ENCODE measurements at places on chromosomes 7 and 10.
A peak's percentile ranks its signal among the peaks of the same experiment; 100 is the strongest.

DNA sequence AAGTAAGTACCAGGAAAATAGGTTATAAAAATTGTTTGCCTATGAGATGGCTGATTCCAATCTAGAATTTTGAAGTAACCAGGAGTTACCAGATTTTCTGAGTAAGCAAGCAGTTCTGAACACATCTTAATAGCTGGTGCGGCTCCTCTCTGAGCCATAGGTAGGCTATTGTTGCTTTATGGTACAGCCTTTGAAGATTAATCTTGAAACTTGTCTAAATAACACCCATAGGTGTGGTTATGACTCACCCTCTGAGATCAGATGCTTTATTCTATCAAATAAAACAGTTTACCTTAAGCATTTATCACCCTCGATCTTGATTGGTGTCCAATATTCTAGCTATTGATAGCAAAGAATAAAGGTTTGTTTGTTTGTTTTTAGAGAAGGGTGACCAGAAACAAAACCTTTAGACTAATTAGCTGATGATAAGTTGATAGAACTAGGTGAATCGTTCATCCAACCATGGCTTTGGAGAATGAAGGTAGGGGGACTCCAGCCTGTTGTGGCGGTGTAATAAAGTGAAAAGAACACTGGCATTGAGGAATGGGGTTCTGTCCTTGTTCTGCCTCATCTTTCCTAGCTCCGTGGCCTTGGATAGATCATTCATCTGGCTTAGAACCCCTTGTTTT lies 72.2 kb downstream of the VTI1A start:
- no peak for DNase-seq

GRCh38 chr10:124676416-124677062 lies 67.6 kb downstream of the FAM53B start:
- DNase-seq: no peak

DNA sequence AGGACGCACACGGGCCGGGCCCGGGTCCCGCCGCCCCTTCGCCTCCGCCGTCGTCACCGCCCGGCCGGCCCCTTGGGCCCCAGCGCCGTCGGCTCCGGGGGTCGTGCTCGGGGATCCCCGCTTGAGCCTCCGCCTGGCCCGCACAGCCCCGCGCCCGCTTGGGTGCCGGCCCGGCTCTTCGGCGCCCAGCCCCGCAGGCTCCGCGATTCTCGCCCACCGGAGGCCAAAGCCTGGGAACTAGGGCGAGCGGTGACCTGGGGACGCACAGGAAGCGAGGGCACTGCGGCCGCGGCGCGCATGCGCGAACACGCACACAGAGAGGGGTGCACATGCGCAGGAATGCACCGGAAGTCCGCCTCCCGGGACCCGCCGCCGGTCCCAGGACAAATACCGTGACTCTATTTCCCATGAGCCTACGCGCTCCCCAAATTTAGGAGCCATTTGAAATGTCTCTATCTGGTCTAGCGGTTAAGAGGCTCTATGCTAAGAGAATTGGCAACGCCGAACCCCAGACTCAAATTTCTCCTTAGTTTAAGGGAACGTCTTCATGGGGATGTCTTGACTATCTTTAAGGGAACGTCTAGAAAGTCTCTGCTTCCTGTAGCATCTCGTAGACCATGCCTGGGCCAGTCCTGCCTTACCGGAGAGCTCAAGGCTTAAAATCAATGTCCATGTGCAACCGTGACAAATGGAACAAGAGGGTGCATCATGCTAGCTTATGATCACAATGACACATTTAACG lies at the start of gene ZNF12:
Gene ZNF12 (minus strand): TSS at position 282 of the 742 bp plus-strand sequence. CDS start 1,774 bp downstream, outside the sequence.
- DNase-seq: peak; percentile 92

- DNase-seq: no peak
Measured at GRCh38 chr10:114550756-114551635, 107.1 kb downstream of the ABLIM1 start.

GRCh38 chr10:52479567-52479966 lies 165.5 kb downstream of the DKK1 start:
- DNase-seq: no peak

All from central memory CD4-positive, alpha-beta T cell (primary cell).